Hematopoietic multipotent progenitor cell treated with erythropoietin and hydrocortisone succinate and interleukin-3 and kit ligand, for 17 days (in vitro differentiated cells): ENCODE measurements at places on chromosomes 12 and 14.

DNA sequence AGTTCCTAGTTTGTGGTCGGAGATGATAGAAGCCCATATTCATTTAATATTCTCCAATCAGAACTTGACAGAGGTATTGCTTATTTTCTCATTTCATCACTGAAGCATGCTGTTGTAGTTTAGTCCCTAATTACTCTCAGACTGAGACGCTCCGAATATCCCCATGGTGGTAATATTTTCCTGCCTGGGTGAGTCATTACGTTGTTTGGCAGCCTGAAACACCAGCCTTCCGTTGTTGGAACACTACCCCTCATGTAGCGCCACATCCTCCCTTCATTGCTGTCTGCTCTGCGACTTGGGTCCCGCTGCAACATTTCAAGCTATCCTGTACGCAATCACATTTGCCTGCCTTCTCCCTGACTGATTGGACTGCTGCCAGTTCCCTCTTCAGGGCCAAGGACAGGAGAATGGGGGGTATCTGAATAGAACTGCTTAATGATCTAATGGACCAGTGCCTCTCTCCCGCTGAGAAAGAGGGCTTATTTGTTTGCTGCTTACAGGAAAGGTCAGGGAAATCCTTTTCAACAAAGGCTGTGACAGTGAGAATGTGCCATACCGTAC, 369.1 kb downstream of the NPAS3 start:
- no peak for DNase-seq

DNA sequence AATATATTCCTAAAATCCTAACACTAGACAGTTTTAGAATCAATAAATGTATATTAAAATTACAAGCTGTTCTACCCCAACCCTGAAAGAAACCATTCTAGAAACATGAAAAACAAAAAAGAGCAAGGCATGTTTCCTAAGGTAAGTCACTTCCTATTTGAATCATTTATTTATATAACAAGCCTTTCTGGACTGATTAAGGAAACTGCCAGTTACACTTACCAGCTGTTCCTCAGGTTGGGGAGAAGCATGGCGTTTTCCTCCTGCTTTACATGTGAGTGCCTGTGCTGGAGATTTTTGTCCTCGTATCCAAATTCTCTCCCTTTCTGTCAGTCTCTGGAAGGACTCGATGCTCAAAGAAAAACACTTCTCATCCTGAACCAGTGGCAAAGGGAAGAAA, 183.3 kb downstream of the EFCAB11 start:
- no peak for DNase-seq

DNA sequence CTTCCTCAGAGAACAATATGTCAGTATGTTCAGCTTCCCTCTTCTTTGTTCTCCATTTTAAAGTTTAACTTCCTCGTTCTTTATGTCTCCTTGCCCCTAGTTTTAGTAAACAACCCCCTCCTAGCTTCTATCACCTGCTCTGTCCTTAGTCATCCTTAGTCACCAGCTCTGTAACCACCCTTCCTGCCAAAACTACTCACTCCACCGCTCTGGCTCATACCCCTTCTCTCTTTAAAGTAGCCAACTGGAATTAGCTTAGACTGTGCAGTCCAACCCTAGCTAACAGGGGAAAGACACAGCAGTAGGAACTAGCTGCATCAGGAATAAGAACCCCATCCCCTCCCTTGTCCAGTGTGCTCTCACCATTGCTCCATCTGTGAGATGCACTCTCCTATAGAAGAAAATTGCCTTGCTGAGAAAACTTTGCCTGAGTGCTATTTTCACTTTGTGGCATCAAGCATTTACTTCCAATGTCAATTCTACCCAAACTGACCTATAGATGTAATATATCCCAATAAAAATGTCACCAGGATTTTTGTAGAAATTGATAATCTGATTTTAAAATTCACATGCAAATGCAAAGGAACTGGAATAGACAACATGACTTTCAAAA, 603.2 kb downstream of the C12orf50 start:
- no peak for DNase-seq

GRCh38 chr14:34237081-34237480, 225.0 kb downstream of the SPTSSA start:
- DNase-seq, result no peak

GRCh38 chr12:76781321-76781720, 17.4 kb downstream of the ZDHHC17 start:
- DNase-seq, result peak; percentile 90
